ENCODE measurements at places on chromosomes 11 and 22.

- DNase-seq: no peak
Measured at GRCh38 chr11:108914211-108914610, 249.3 kb downstream of the DDX10 start.

GRCh38 chr11:61580271-61580888 lies 496 bp downstream of the SYT7 start:
- DNase-seq: no peak

GRCh38 chr11:119673759-119674336 lies 55.2 kb downstream of the NECTIN1 start:
- DNase-seq: no peak

- no peak for DNase-seq
Measured at GRCh38 chr22:43094085-43094484, 4.9 kb upstream of the TTLL1 start.

DNA sequence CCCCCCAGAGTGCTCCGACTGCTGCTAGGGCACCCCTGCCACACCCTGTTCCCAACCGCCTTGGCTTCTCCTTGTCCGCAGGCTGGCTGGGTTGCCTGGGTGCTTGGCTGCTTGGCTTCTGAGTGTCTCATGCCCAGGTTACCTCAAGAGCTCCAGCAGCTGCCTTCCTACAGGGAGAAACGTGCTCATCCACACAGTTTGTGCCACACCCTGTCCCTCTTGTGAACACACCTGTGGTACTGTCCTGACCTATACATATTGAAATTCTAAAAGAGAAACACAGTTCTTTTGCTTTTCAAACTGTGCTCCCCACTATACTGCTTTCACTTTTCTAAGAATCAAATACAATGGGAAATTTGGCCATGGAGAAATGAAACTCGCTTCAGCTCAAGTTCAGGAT lies 191.4 kb downstream of the DBX1 start:
- no peak for DNase-seq

DNA sequence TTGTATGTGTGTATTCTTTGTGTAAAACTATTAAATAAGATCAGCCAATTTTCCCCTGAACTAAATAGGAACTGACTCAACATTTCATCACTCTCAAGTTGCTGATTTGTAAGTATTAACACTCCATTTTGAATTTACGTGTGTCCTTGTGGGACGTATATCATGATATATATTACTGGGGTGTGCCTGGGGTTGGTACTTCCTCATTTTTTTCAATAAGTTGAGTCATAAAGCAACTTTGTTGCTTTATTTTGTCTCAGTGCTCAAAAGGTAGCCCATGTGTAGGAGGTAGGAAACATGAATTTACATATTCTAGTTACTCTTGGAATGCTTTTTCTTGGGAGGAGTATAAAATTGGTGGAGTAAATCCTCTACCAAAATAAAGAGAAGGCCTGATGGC lies 193.9 kb upstream of the RAG2 start:
- no peak for DNase-seq

DNA sequence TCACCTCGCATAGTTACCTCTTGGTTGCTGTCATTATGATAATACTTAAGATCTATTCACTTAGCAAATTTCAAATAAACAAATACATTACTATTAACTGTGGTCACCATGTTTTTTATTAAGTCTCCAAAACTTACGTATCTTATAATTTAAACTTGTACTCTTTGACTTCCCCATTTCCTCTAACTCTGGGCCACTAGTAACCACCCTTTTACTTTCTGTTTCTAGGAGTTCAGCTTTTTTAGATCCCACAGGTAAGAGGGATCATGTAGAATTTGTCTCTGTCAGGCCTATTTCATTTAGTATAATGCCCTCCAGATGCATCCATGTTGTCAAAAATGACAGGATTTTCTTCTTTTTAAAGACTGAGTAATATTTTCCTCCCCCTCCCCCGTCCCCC lies 212.4 kb upstream of the C11orf87 start:
- no peak for DNase-seq

Measured in effector CD4-positive, alpha-beta T cell (primary cell).